WTC11 (cell line): ENCODE measurements at places on chromosomes 13 and 19. TPM values are rescaled to one million over a fixed set of nuclear protein-coding genes. Genes with fewer than 3 reads are reported as not detected.

The ZNF729 gene
- not detected in 3 replicates for total RNA-seq

The SCEL gene
- total RNA-seq, result 0.11 TPM in 1 of 3 replicates, not detected in the others

The FREM2 gene
- 23.7 to 24.5 TPM (median 24.1 TPM) in 3 replicates for total RNA-seq

The SIGLEC12 gene
- total RNA-seq, result not detected in 3 replicates

The KASH5 gene
- total RNA-seq, result 0.14 to 0.42 TPM in 2 of 3 replicates, not detected in the other

The B3GNT8 gene
- total RNA-seq, result 0.96 to 2.3 TPM (median 1.2 TPM) in 3 replicates

The ZNF8 gene
- total RNA-seq, result 18.8 to 19.1 TPM (median 18.9 TPM) in 3 replicates

The IQCN gene
- total RNA-seq, result 0.46 to 1.0 TPM (median 0.61 TPM) in 3 replicates

The ADGRE2 gene
- 3.0 to 4.0 TPM (median 3.2 TPM) in 3 replicates for total RNA-seq

The ZNF471 gene
- 0.98 to 1.5 TPM (median 1.5 TPM) in 3 replicates for total RNA-seq

The EXOC3L2 gene
- total RNA-seq, result 2.7 to 3.5 TPM (median 3.1 TPM) in 3 replicates
